ENCODE measurements at places on chromosomes 12 and 14.

DNA sequence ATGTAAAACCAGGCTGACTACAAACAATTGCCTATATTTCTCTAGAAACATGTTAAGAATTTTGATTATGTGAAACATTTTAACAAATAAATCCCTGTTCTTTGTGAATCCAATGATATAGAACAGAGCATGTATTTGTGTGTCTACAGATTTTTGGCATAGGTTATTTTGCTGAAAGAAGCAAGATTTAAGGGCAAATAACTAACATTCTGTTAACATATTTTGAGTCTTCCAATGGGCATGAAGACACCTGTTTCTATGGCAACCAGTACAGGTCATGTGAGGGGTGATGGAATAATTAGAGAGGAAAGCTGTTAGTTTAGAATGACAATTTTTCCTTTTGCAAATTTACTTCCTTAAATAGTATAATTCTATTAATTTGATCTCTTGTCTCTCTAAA is 8.8 kb downstream of the ART4 start:
- DNase-seq: no peak

GRCh38 chr12:66915306-66915904 is 236.5 kb upstream of the GRIP1 start:
- DNase-seq: peak; percentile 57

GRCh38 chr12:96994900-96995299 is 87.8 kb downstream of the NEDD1 start:
- DNase-seq: no peak

DNA sequence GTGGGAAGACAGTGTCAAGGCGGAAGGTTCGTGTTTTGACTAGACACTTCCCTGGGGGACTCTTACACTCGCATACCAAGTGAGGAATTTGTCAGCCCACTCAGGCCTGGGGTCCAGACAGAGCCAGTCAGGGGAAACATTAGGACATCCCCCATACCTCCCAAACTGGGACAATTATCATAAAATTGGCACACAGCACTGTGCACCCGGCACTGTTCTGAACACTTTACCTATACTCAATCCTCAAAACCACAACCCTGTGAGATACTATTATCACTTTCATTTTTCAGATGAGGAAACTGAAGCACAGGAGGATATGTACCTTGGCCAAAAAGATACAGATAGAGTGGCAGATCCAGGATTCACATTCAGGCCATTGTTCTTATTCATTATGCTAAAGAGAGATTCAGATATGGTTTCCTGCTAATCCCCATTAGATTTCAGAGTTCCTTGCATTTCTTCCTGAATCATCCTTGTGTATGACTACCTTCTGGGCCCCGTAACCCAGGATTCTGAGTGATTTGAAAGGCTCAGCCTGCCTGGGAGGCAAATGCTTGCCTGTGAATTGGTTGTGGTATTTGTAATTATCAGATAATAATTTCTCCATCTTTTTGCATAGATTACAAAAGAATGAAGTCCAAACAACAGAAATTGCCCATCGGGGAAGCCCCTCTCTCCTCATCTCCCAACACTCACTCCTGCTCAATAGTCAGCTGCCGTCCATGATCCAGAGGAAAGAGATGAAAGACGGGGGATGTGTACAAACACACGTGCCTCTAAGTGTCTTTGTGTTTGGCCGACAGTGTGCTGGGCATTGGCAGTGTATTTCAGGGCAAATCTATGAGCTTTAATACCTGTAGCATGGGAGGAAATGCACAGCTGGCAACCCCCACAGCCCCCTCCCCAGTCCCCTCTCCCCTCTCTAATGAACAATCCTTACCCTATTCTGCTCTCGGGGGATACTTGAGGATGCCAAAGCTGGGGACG is 4.6 kb downstream of the TAC3 start:
- no peak for DNase-seq

DNA sequence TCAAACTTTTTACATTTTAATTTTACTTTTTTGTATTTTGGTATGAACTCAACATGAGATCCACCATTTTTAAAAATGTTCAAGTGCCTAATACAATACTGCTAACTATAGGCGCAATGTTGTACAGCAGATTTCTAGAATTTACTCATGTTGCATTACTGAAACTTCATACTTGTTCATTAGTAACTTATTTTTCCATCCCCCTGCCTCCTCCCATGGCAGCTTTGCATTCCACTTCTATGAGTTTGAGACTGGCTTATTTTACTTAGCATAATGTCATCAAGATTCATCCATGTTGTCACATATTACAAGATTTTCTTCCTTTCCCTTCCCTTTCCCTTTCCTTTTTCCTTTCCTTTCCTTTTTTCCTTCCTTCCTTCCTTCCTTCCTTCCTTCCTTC is 825.9 kb downstream of the SLC16A7 start:
- DNase-seq: no peak

GRCh38 chr12:56151672-56152131 is 685 bp upstream of the MYL6B start:
- no peak for DNase-seq

DNA sequence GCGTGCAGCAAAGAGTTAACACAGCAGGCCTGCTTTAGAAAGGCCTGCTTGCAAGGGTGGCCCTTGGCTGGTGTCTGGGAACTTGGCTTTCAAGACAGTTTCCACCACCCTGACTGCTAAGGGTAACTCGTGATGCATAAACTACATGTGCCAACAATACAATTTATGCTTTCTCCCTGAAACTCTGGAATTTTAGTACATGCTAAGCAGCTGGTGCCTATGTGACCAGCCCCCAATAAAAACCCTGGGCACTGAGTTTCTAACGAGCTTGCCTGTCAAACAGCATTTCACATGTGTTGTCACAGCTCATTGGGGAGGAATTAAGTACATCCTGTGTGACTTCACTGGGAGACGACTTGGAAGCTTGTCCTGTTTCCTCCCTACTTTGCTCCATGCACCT is 133.1 kb downstream of the SLC5A8 start:
- DNase-seq: peak; percentile 61

DNA sequence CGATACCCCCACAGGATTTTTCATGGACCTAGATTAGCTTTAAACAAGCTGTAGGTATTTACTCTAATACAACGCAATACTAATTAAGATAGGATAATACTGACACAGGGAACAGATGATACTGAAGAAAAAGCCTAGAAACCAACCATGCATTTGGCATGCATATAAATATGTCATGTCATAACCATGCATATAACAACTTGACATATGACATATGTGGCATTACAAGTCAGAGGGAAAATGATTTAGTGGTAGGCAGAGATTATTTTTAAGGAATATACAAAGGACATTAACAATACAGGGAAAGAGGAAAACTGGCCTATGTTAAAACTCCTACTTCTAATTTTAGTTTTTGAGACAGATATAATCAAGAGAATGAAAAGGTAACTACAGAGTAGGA is 27.9 kb downstream of the CAPS2 start:
- peak; percentile 5 for DNase-seq

GRCh38 chr12:132606927-132607326 is 3.5 kb downstream of the LRCOL1 start:
- no peak for DNase-seq

DNA sequence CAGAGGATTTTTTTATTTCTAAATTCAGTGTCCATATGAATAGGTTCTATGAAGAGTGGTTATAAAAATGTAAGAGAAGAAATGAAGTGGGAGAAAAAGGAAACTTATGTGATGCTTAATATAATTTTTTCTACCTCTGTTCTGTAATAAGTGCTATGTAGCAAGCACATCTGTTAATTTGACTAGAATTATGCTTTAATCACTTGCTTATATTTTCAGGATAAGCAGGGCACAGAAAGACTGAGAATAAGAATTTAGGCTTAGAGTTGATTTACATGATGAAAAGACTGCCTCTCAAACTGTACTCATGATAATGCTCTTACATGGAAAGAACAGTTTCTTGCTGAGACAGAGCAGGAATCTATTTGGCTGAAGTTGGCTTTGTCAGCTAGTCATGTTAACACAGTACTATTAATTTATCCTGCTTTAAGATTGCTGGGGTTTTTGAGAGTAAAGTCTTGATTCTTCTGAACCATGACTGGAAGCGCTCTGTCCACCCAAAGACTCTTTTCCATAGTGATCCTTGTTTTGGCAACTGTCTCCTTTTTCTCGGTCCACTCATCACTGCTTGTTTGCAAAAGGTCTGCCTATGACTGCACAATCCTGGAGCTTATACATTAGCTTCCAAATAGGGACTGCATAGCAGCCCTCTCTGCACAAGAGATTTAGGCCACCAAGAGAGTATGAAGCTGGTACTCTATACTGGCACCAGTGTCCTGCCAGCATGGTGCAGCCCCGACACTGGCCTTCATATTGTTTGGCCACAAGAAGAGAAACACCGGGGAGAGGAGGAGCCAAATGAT is 98.8 kb downstream of the AKAP6 start:
- DNase-seq: peak; percentile 2

DNA sequence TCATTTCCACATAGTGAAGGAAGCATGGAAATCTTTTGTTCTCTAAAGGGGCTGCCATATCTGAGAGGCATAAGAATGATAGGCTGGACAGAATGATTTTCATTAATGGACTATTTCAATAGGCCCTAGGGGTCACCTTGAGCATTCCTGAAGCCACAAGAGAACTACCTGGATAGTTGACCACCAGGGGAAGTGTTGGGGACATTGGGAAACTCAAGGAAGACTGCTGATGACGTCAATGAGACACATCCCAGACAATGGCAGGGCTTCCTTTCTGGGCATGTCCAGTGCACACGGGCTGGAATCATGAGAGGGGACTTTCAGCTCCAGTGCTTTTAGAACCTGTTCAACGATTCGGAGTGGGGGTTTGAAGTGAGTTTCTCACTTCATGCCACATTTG is 48.8 kb upstream of the CHST11 start:
- no peak for DNase-seq

DNA sequence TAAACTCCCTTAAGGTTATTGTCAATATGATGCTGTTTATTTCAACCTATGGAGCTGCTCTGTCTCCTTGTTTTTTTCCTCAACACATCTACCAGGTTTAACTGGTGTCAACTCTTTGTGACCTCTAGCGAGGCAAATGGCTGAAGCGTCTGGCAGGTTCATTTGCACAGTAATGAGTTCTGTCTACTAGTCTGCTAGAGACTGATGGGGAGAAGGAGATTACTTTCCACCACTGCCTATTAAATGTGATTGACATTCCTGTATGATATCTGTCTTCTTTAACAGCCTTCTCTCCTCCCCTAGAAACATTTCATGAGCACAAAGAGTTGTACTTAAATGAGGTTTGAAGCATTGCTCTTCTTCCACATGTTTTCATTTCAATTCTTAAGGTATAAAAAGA is 253.7 kb downstream of the SLC6A15 start:
- peak; percentile 57 for DNase-seq

- no peak for DNase-seq
Measured at GRCh38 chr12:2355604-2356003, 302.8 kb downstream of the CACNA1C start.

DNA sequence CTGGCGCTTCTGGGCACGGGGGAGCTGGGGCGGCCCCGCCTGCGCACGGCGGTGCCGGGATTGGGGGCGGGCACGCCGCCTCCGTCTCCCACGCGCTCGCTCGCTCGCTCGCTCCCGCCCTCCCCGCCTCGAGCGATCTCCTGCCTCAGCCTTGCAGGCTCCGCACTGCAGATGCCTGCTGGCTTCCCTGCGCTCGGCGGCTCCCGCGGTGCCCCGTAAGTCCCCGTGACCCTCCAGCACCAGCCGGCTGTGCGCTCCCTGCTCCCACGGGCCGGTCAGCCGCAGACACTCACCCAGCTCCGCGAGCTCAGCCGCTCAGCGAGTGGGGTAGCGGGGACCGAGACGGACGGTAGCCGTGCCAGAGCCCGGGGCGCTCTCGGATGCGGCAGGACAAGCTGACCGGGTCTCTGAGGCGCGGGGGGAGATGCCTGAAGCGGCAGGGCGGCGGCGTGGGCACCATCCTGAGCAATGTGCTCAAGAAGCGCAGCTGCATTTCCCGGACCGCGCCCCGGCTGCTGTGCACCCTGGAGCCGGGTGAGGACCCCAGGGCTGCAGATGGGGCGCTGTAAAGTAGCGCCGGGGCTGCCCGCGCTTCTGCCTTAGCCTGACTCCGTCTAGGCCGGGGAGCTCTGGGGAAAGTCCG is at the start of gene TBC1D30:
Gene TBC1D30, plus strand, starts transcription at position 148 of the 643 bp plus-strand sequence. Its CDS starts 233 bp downstream, at position 381.
- DNase-seq: peak; percentile 81

DNA sequence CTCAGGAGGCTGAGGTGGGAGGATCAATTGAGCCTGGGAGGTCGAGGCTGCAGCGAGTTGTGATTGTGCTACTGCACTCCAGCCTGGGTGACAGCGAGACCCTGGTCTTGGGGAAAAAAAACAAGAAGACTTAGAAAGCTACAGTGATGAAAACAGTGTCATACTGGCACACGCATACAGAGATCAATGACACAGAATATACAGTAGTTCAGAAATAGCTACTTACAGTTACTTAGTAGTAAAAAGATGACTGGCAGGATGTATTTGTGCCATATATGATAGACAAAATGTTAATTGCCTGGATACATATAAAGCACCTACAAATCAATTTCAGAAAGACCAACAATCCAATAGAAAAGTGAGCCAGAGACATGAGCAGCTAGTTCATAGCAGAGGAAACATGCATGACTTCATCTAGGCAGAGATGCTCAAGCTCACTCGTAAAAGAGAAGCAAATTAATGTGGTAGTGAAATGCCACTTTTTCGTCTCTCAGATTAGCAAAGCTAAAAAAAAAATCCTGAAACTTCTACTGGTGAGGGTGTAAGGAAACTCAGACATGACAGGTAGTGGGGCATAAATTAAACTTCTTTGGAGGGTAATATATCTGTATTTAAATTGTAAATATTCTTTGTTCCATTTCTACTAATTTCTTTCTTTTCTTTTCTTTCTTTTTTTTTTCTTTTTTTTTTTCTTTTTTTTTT is 2.5 kb upstream of the ALDH2 start:
- DNase-seq: no peak

- peak; percentile 55 for DNase-seq
Measured at GRCh38 chr12:27780612-27781408, 774 bp upstream of the MANSC4 start.

- DNase-seq: no peak
Measured at GRCh38 chr12:43571885-43572284, 19.9 kb upstream of the ADAMTS20 start.

- peak; percentile 88 for DNase-seq
Measured at GRCh38 chr14:93431036-93431670, 414 bp downstream of the UNC79 start.

DNA sequence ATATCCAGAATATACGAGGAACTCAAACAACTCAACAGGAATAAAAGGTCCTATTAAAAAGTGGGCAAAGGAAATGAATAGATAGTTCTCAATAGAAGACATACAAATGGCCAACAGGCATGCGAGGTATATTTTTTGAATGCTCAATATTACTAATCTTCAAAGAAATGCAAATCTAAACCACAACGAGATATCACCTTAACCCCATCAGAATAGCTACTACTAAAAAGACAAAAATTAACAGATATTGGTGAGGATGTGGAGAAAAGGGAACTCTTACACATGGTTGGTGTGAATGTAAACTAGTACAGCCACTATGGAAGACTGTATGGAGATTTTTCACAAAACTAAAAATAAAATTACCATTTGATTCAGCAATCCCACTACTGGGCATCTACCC is 99.2 kb downstream of the TMEM260 start:
- no peak for DNase-seq
